ENCODE measurements at places on chromosomes 7 and 10.
A peak's percentile ranks its signal among the peaks of the same experiment; 100 is the strongest.

DNA sequence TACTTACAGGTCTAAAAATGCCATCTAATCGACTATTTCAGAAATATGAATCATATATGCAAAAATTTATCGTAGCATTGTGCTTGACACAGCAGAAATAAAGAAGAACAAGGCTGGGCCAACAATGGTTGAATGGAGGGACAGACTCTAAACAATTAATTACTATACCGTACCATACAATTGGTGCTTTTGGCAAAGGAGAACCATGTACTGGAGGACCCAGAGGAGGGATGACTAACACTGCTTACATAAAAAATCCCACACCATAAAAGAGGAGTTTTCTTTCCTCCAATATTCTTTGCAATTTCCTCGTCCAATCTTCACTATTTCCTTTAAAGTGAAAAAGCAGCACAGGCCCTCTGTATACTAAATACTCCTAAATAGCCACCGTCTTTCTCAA lies 94.1 kb downstream of the SGMS1 start:
- no peak for DNase-seq

GRCh38 chr10:34655286-34656170 lies 159.6 kb downstream of the PARD3 start:
- peak; percentile 8 for DNase-seq

- no peak for DNase-seq
Measured at GRCh38 chr7:125773113-125773785, 843.6 kb upstream of the POT1 start.

DNA sequence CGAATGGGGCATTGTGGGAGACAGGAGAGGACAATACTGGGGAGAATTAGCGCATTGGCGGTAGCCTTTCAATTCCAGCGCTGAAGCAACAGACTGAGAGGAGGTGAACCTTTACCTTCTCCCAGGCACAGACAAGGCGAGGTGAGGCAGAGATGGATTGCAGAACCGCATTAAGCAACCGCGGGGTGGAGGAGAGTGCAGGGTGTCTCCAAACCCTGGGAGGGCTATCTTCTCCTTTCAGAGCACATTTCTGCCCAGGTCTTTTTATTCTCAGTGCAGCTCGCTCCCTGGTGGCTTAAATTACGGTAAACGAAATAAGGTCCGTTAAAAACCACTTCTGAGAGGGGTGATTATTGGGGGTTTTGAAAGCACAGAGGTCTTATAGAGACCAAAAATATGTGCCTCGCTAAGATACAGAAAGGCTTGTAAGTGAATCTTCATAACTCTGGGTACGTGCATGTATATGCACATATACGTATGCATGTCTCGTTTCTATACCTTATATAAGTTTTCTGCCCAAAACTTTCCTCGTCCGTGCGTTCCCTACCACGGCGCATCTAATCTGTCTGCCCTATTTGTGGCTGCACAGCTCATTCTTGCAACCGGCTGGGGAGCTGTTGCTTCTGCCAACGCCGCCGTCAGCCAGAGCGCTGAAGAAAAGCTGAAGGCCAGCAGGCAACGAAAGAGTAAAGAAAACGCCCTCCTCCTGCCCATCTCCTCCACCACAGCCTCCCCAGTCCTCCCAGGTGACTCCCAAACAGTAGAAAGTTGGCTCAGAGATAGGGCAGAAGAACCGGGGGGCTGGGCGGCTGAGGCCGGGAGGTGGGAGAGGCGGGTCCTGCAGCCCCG lies 895 bp upstream of the ZNF804B start:
- no peak for DNase-seq

DNA sequence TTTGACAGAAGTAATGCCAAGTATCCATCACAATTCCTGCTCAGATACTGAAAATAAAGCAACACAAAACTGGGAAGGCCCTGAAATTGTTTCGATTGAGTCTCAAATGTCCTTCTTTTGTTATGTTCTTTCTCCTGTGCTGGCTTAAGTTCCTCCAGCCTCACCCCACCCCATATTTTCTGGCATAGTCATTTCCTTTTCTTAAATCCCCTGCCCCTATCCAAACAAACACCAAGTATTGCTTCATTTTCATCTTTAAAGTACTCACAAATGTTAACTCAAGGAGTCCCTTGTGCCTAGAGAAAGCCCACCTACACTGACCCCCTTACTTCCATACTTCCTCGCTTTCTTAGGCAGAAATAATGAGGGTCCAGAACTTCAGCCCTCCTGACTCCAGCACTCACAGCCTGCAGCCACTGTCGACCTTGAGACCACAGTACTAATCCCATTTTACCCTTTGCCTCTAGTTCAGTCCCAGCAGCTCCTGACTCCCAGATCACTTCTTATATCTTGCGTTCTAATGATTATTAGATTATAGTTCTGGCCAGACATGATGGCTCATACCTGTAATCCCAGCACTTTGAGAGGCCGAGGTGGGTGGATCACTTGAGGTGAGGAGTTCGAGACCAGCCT lies 73.2 kb upstream of the ST8SIA6 start:
- DNase-seq = no peak

DNA sequence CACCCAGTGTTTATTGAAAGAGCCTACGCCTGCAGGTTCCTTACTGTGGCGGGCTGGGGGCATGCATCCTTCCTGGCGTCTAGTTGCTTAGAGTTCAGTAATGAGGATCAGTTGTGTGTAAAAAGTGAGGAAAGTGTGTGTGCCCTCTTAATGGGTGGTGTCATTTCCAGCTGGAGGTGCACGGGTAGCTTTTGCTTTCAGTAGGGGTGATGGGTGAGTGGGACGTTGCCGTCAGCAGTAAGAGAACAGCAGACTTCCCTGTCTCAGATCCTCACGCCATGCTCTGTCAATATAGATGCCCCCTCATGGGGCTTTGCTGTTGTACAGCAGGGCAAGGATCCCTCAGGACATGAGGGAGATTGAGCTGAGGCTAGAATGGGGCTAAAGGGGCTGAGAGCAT lies 352.6 kb upstream of the GALNT17 start:
- DNase-seq = no peak

DNA sequence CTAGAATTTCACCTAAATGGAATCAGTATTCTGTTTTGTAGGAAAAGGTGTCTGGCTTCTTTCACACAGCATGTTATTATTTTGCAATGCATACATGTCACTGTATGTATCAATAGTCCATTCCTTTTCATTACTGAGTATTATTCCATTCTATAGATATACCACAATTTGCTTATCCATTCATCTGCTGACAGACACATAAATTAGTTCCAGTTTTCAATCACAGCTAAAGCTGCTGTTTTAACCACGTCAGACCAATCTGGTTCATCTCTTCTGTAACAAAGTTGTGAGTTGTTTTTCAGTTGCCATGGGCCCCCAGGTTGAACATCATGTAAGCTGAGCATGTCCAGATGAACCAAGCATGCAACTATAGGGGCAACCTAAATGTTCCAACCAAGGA lies 282.1 kb upstream of the MKLN1 start:
- no peak for DNase-seq

- DNase-seq = no peak
Measured at GRCh38 chr10:66521506-66521905, 404.3 kb upstream of the LRRTM3 start.

DNA sequence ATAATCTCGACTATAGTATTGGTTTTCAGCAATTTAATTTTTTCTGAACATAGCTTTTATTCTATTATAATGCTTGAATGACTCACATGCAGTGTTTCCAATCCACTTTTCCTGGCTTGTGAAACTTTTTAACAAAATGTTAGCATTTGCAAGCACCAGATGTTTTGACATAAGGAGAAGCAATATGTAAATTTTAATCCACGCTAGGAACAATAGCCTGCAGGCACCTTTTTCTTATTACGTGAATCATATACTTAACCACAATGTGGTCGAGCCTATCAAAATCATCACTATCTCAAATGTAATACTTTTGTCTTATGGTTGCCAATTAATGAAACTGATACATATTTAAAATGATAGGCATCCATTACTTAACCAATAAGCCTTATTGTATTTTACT lies 97.1 kb downstream of the TFEC start:
- DNase-seq = no peak

DNA sequence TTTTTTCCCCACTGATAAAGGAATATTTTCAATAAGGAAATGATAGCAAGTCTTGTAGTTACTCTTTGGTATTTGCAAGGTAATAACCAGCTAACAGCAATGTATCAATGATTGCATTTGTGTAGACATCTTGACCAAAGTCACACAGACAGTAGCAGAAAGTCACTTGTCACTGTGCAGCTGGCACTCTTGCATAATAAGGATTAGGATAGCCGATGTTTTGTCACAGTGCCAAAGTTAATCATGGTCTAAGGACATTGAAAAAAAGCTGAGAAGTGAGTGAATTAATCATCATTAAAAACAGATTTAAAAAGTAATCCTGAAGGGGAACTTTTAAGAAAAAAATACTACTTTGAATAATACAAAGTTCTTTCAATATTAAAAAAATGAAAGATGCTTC lies 834.3 kb upstream of the C7orf33 start:
- no peak for DNase-seq

DNA sequence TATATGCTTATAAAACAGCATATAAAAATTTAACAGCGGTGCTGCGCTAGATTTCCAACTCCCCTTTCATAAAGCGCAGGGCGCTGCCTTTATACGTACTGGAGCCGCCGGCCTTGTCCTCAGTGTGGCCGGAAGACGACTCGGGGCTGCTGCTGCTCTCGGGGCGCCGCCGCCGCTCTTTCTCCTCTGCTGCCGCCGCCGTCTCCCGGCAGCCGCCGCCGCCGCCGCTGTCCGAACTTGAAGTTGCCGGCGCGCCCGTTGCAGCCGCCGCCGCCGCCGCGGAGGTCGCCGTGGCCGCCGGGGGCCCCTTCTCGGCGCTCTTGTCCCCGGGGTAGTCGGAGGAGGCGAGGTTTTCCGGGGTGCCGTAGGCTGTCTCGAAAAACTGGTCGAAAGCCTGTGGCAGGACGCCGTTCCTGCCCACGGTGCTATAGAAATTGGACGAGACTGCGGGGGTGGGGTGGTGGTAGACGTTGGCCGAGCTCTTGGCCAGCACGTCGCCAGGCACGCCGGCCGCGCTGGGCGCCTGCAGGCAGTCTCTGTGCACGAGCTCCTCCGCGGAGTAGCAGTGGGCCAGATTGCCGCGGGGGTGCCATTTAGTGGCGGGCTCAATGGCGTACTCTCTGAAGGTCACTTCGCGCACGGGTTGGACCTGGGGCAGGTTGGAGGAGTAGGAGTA lies 557 bp downstream of the HOXA11 start:
- DNase-seq = no peak

- DNase-seq = no peak
Measured at GRCh38 chr7:12350971-12351370, 52.7 kb downstream of the VWDE start.

GRCh38 chr7:29369909-29370488 lies 175.4 kb downstream of the CHN2 start:
- DNase-seq = no peak

GRCh38 chr10:86759073-86759672 lies 2.8 kb downstream of the BMPR1A start:
- DNase-seq = no peak

DNA sequence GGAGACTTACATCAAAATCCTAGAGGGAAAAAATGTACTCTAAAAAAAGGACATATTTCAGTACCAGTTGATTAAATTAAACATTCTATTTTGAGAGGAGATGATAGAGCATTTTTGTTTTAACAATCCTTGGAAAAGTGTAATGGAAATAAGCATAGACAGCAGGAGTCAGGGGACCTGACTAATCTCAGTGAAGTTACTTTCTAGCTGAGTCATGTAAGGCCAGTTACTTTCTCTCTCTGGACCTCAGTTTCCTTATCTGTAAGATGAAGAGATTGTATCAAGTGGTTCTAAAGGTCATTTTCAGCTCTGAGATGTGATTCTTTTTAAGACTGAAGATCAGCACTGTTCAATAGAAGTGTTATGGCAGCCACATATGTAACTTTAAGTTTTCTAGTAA lies 44.1 kb downstream of the VTI1A start:
- no peak for DNase-seq

DNA sequence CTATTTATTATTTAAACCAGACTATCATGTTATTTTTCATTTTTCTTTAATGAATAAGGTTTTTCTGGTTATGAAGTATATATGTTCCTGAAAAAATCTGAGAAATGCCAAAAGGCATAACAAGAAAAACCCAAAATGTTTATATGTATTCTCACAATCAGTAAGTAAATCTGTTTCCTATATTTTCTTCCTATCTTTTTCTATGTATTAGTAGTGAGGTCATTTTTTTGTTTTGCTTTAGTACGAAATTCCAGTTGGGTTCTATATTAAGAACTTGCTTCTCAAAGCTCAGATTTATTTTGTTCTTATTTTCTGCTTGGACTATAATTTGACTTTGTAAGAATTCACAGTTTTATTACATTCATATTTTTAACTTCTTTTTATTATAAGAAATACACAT lies 287.5 kb upstream of the NFE2L3 start:
- DNase-seq = no peak

GRCh38 chr10:97399843-97400545 lies 1.1 kb downstream of the RRP12 start:
- no peak for DNase-seq

- DNase-seq = no peak
Measured at GRCh38 chr7:157905651-157906461, 569.1 kb downstream of the DNAJB6 start.

DNA sequence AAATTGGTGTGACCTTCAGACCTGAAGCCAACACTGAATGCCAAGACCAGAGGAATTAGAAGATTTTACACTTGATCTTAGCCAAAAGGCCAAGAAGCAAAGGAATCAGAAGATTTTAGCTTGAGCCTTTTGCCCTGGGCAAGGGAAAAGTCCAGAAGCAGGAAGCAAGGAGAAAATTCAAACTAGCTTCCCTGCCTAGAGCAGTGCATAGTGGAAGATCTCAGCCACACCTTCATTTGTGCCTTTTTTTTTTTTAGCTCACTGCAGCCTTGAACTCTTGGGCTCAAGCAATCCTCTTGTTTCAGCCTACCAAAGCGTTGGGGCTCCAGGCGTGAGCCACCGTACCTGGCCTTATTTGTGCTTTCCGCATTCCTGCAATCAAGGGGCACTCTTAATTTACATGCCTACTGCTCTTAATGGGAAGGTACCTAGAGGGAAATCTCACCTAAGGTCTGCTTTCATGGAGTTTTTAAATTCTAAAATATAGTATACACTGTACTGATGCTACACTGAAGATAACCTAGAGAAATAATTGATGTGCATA lies 8.3 kb upstream of the PIP4K2A start:
- DNase-seq = no peak

- DNase-seq = no peak
Measured at GRCh38 chr10:111116762-111117445, 40.1 kb downstream of the ADRA2A start.

GRCh38 chr7:124938128-124938527 lies 8.5 kb upstream of the POT1 start:
- DNase-seq = no peak

GRCh38 chr7:157189405-157189804 lies 50.7 kb downstream of the UBE3C start:
- no peak for DNase-seq

- no peak for DNase-seq
Measured at GRCh38 chr7:92806496-92806895, 29.9 kb downstream of the CDK6 start.

DNA sequence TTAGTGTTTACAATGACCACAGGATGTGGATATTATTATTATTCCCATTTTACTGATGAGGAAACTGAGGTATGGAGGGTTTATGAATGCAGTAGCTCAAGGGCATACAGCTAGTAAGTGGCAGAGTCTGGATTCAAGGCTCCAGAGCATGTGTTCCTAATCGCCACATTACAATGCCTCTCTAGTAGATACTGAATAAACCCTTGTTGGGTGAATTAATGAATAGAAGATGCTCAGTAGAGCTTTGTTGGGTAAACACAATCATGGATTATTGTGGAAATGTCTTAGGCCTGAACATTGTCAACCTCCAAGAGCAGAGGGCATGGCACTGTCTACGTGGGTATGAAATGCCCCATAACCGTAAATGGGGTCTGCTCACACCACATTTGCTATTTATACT lies 545.3 kb downstream of the LRMDA start:
- no peak for DNase-seq

GRCh38 chr7:104388222-104388621 lies 59.8 kb downstream of the LHFPL3 start:
- DNase-seq = no peak

Measured in T-helper 2 cell treated with Interferon-gamma antibody and Interleukin-4, amounts not matched to agents 5 μg/mL and 100 μg/mL, for 36 hours (primary cell).